Vagina (tissue), 2 donors: ENCODE measurements at places on chromosomes 7 and 10. TPM values are rescaled to one million over a fixed set of nuclear protein-coding genes. Genes with fewer than 3 reads are reported as not detected.

The GPR85 gene
- not detected for total RNA-seq

The CTNNA3 gene
- 0.98 TPM for total RNA-seq

DNA sequence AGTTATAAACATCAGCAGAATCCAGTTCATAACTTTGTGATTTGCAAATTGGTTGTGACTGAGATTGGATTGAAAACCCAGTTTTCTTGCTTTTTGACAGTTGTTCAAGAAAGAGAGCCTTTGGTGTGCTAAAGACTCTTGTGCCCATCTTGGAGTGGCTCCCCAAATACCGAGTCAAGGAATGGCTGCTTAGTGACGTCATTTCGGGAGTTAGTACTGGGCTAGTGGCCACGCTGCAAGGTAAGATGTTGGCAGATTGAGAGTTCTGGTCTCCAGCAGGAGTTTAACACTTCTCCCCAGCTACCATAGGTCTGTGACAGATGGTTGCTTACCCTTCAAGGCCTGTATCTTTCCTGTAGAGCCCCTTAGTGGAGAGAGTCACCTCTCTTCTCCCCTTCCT lies 2.6 kb downstream of the SLC26A4 start:
- H3K4me3 ChIP-seq, result no peak overlapping the region
- no peak for DNase-seq
- no peaks in the 10 kb centered on the region for H3K36me3 ChIP-seq
- H3K27ac ChIP-seq, result no peak overlapping the region

GRCh38 chr10:75825661-75826060 lies 394.2 kb downstream of the LRMDA start:
- peaks cover 10% of the 10 kb centered on the region for H3K4me1 ChIP-seq
- no peaks in the 10 kb centered on the region for H3K36me3 ChIP-seq
- no peak for DNase-seq
- no peaks in the 10 kb centered on the region for H3K27me3 ChIP-seq
- H3K27ac ChIP-seq, result no peak overlapping the region

DNA sequence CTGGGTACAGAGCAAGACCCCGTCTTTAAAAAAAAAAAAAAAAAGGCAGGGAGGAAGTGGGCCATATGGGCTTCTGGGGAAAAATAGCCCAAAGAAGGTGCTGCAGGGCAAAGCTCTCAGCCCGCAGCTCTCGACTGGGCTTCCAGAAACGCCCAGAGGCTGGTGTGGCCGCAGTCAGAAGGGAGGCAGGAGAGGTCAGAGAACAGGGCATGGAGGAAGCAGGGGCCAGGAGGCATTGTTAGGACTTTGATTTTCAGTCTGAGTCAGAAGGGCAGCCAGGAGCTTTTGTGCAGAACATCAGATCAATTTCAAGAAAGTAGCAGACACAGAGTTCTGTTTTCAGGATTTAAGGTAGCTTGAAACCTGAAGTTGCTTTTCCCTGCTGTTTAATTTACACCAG lies 35.3 kb upstream of the CYTH3 start:
- no peak overlapping the region for H3K4me3 ChIP-seq
- H3K36me3 ChIP-seq, result no peaks in the 10 kb centered on the region
- no peak overlapping the region for H3K27ac ChIP-seq
- DNase-seq, result no peak
- H3K4me1 ChIP-seq, result no peaks in the 10 kb centered on the region
- H3K27me3 ChIP-seq, result no peaks in the 10 kb centered on the region

The PDE6C gene
- total RNA-seq, result not detected

DNA sequence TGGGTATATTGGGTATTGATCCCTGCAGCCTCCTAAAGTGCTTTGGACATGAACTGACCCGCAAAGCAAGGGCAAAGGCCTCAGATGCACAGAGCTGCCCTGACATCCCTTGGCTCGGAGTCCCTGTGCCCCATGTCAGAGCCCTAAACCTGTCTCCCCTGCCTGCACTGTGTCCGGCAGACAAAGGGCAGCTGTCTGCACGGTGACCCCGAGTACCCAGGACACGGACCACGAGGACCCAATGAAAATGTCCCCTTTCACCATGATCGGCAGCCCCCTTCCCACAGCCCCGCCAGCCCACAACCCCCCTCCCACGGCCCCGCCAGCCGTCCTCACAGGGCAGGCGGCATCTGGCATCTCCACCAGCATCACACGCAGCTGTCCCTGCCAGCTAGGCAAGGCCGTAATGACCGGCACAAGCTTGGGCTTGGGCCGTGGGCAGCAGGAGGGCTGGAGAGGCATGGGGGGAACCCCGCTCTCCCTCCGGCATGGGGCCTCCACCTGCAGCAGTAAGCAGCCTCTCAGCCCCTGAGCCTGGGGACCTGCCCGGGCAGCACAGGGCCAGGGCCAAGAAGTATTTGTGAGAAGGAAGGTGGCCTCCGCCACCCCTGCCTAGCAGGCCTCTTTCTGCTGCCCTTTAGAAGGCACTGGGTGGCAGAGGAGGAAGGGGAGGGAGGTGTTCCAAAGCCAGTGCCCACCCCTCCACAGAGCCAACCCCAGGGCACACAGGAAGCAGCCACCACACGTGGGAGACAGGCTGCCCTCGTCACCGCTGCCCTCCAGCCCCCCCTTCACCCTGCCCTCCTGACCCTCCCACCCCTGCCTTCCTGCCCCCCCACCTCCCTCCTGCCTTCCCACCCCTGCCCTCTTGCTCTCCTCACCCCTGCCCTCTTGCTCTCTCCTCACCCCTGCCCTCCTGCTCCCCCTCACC lies 10.1 kb downstream of the NUDT1 start:
- peaks cover 12% of the 10 kb centered on the region for H3K4me1 ChIP-seq
- no peak for DNase-seq
- H3K27ac ChIP-seq, result no peak overlapping the region
- peaks cover 16% of the 10 kb centered on the region for H3K36me3 ChIP-seq

The PGAM1 gene
- total RNA-seq, result 224 TPM

DNA sequence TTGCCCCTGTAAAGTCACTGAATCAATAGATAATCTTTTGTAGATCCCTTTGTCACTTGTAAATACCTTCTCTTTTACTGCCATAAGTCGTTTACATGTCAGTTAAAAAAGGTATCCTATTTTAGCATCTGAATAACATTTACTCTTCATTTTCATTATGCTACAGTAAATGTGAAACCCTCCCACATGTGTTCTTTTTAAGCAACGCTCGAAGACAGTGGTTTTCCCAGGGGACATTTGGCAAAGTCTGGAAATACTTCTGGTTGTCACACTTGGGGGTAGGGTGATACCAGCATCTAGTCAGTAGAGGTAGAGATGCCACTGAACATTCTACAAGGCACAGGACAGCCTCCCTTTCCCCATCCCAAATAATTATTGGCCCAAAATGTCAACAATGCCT lies 23.7 kb downstream of the ATAD1 start:
- H3K36me3 ChIP-seq, result peaks cover 2% of the 10 kb centered on the region
- no peak overlapping the region for H3K27ac ChIP-seq
- H3K4me3 ChIP-seq, result no peak overlapping the region
- DNase-seq, result no peak
- H3K27me3 ChIP-seq, result no peaks in the 10 kb centered on the region
